ENCODE measurements at places on chromosomes 6 and 20.

DNA sequence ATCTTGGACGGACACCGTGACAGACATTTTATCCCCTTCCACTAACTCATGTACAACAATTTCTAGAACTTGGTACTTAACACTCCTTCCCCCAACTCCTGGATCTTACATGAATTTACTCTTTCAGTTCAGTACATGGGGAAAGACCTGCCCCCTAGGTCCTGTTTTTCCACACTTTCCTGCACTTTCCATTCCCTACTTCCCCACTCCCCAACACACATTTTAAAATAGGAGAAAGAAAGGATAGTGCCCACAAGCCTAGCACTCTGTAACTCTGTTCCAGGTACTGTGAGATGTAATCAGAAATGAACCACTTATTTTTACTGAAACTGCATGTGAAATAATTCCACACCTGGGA is 1.3 kb downstream of the ADGRG6 start:
- no peak for DNase-seq

- DNase-seq: no peak
These were observed 64.9 kb downstream of the SLC24A3 start for GRCh38 chr20:19277381-19277780.

DNA sequence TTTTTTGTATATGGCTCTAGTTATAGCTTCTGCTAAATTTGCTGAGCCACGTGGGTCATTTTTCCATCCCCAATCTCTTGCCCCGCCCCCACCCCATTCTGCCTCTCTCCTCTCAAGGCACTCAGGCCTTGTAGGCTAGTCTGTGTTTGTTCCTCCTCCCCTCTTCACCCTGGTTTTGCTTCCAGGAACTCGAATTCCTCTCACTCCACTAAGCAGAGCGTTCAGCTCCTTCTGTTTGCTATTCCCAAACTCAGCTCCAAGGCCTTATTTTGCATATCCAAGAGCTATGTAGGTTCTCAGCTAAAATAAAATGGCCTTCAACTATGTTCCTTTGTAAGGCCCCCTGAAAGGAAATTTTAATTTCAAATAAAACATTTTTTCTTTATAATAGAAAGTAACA is 1293.7 kb downstream of the EPHA7 start:
- no peak for DNase-seq

GRCh38 chr6:108174371-108175175 is 8.8 kb downstream of the NR2E1 start:
- no peak for DNase-seq
